ENCODE measurements at places on chromosomes 7 and 10.

GRCh38 chr10:45278860-45279498 lies 36.4 kb downstream of the OR13A1 start:
- no peak for DNase-seq

DNA sequence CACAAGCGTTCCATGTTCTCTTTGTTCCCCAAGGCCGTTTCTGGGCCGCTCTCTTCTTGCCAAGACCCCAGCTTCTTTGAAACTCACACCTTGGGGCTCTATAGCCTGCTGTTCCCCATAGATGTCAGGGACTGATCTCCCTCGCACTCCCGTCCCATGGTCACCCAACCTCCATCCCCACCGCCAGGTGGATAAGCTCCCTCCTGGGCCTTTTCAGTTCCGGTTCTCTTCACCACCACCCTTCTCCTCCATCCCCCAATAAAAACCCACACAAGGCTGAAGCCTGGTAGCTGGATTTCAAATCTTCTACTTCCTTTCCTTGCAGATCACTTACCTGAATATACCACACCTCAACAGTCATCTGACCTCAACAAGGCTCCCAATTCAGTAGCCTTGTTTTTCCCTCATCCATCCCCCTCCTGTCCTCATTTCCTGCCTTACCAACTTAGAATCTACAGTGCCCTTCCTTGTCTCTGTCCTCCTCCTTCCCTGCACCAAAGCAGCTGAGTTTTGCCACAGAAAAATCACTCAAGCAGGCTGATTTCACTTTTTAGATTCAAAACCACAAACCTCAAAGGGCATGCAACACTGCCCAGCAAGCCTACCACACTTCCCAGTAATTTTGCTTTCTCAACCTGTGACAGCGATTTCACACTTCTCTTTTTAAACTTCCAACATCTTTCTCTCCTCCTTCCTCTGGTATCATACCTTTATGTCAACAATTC lies 7.7 kb downstream of the SLC37A3 start:
- DNase-seq, result peak; percentile 3

GRCh38 chr7:1024331-1024841 lies 20.0 kb upstream of the GPR146 start:
- DNase-seq, result no peak

DNA sequence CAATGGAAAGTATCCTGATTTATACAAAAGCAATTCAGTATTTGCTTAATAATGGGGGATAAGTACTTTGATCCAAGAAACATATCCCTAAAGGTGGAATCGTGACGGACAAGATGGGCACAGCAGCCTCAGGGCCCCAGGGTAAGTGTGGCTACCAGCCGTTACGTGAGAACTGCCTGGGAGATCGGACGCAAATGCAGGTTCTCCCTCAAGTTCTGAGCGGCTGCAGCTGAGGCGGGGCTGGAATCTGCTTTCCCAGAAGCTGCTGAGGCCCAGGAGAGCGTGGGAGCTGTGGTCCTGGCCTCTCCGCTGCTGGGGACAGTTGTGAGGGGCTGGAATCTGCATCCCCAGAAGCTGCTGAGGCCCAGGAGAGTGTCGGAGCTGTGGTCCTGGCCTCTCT lies 13.5 kb downstream of the FOXL3 start:
- DNase-seq, result no peak

- peak; percentile 65 for DNase-seq
Measured at GRCh38 chr10:126222736-126223511, 165.4 kb downstream of the ADAM12 start.

DNA sequence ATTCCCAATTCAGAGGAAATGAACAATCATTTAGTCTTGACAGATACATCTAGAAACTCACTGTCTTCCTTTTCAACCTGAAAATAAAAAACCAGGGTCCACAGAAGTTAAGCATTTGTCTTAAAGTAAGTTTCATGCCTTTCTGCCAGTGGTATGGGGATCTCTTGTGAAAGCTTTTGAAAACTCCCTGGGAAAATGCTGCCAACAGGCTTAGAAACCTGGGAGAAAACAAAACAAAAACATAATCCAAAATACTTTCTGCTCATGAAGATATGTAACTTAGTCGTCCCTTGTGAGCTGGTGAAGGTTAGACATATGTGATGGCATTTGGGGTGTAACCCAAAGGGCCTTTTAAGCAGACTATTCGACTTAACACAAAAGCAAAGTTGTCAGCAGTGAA lies 66.4 kb upstream of the ZNF438 start:
- peak; percentile 18 for DNase-seq

- peak; percentile 45 for DNase-seq
Measured at GRCh38 chr10:88537322-88537721, 45.8 kb downstream of the RNLS start.

DNA sequence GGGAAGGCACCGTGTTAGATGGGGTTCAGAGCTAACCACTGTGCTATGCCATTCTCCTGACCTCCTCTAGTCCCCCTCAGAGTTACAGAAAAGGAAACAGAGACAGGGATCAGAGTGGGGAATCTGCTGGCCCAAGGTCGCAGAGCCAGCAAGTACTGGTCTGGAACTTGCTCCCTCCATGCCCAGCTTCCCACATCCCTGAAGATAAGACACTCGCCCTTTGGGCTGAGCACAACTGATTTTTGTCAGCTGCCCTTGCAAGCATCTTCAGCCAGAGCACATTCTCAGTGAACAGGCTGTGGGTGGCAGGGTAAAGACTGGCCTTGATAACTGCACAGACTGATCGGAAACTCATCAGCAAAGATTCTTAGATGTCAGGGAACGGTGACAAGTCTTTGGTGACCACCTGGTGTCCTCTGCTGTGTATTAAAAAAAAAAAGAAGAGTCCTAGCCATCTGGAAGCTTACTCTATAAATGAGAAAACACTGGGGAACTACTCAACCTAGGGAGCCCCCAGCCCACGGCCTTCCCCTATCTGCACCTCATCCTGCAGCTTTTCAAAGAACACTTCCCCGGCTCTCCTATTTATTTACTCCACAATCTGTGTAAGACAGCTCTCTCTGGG lies 1.3 kb upstream of the SORBS1 start:
- DNase-seq, result no peak

DNA sequence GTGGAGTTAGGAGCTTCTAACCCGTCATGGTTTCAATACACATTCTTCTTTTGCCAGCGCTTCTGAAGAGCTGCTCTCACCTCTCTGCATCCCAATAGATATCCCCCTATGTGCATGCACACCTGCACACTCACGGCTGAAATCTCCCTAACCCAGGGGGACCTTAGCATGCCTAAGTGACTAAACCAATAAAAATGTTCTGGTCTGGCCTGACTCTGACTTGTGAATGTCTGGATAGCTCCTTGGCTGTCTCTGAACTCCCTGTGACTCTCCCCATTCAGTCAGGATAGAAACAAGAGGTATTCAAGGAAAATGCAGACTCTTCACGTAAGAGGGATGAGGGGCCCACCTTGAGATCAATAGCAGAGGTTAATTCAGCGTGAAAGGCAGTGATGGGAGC lies 22.4 kb downstream of the PRSS2 start:
- no peak for DNase-seq

- DNase-seq, result peak; percentile 2
Measured at GRCh38 chr7:120941064-120941463, 9.5 kb upstream of the ING3 start.

DNA sequence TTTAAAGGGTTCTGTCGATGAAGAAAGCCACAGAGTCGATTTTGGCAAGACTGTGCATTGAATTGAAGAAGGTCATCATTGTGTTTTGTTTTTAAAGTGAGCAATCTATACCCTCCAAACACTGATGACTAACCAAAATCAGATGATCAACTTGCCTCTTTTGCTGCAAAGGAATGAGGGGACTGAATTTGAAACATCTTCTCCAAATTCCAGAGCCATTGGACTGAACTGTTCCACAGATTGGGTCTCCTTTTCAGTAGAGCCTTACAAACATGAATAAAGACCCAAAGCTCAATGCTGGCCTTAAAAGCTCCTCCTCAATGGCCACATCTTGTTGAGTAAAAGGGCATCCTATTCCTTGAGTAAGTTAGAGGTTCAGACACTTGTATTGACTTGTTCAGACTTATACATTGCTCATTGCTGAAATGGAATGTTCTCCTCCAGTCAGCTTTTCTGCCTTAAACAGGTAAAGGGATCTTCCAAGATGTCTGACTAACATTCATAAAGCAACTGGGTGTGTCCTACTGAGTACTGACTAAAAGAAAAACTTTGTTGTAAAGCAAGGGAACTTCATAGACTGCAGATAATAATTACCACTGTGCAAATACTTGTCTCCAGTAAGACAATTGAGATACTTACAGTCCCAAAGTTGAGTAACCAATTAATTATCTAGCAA lies 630.6 kb downstream of the KCNMA1 start:
- no peak for DNase-seq

DNA sequence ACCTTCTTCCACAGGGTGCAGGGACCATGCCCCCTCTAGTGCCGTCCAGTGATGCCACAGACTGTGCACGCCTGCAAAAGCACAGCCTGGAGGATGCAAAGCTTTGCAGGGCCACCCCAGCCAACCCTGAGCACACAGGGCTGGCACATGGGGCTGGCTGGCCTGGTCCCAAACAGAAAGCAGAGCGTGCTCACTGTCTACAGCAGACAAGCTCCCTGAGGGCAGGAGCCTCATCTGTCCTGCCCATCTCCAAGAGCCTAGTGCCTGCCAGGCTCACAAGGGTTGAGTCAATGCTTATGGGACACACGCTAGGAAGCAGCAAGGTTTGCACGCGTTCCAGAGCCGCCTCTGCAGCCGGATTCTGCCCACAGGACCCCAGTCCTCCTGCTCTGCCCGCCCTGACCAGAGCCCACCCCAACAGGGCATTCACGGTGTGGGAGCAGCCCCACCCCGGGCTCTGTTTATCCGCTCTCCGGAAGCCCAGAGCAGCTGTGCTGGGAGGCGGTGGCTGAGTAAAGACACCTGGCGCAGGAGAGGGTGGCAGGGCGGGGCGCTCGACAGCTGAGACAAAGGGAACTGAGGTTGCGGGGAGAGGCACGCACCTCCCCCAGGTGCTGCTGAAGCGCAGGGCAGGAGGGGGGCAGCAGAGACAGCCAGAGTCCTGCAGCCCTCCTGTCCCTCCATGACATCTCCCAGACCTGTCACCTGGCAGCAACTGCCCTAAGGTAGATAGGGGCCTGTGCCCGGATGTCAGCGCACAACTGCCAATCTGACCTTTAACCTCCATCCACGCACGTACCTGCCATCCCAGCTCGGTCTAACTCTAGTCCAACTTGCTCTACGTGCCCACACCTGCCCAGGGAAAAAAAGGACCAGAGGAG lies 4.3 kb downstream of the KCNH2 start:
- DNase-seq, result no peak

DNA sequence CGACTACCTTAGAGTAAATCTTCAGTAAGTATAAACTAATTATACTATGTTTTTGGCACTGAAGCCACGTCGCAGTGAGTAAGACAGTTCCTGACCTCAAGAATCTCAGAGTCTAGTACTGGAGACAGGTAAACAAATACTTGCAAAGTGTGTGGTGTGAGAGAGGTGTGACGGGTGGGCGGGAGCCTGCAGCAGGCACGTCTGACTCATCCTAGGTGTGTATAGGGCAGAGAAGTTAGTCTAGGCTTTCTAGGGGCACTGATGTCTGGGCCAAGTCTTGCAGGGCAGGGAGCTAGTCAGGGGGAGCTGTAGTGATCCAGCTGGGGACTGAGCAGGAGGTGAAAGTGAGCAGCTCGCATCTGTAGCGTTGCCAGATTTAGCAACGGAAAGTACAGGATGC lies 35.9 kb upstream of the SFTPD start:
- DNase-seq, result no peak

DNA sequence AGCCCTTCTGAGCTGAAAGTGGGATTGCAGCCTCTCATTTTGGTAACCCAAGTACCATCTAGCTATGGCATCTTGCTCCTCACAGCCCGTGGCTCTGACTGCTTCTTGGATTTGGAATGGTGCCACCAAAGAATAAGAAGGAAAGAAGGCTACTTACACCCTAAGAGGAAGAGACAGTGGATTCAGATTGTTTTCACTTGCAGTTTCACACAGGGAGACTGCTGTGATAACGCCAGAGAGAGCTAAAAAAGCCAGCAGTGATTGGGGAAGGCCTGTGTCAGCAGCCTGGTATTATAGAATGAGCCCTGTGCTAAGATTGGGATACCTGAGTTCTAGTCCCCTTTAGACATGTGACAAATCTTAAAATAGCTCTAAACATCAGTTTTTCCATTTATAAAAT lies 3.6 kb upstream of the LRRC4 start:
- DNase-seq, result no peak

GRCh38 chr7:52797801-52798200 lies 237.6 kb upstream of the POM121L12 start:
- no peak for DNase-seq

DNA sequence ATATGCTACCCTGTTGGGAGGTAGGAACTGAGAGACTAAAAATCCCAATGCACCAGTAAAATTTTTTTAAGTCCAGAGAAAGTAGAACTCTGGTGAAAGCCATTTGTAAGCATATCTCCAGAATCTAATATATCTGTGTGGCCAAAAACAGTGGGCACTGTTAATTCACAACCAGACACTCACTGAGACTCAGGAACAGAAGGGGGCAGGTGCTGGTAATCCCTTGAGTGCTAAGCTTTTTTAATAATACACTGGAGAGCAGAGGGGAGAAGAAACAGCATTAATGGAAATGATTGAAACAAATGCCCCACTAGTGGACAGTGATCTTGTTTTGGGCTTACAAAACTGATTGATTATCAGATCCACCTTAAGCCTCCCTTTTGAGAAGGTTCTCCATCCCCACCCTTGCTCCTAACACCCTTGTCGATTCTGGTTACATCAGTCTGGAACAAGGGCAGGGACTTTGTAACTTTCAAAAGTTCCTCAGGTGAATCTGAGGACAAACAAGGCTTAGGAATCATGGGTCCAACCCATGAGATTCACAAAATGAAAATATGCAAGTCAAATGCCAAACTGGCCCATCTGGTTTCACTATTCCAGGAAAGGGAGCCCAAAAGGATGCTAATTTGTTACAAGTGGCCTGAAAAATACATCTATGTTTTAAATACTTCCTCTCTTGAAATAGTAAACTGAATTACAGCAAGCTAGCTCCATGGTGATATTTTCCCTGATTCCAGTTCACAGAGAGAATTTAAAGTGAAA lies 29.7 kb downstream of the PLXNA4 start:
- DNase-seq, result no peak

GRCh38 chr10:96998329-96998888 lies 166.3 kb downstream of the LCOR start:
- DNase-seq, result peak; percentile 72

- DNase-seq, result no peak
Measured at GRCh38 chr10:119191881-119192280, 13.3 kb upstream of the PRDX3 start.

- DNase-seq, result peak; percentile 9
Measured at GRCh38 chr7:95229301-95229700, 95.0 kb downstream of the PON1 start.

GRCh38 chr7:66837007-66837406 lies 84.0 kb upstream of the TMEM248 start:
- no peak for DNase-seq

GRCh38 chr7:116095396-116095795 lies 64.8 kb upstream of the TFEC start:
- DNase-seq, result no peak

All from fibroblast of skin of right quadriceps (primary cell).